ENCODE measurements at places on chromosomes 4 and X.

- DNase-seq: no peak
Observed at GRCh38 chr4:97624204-97624603, 519.1 kb downstream of the STPG2 start.

- DNase-seq: no peak
Observed at GRCh38 chr4:105265689-105266088, 119.0 kb downstream of the TET2 start.

- DNase-seq: no peak
Observed at GRCh38 chrX:116827063-116827462, 364.3 kb upstream of the CT83 start.

DNA sequence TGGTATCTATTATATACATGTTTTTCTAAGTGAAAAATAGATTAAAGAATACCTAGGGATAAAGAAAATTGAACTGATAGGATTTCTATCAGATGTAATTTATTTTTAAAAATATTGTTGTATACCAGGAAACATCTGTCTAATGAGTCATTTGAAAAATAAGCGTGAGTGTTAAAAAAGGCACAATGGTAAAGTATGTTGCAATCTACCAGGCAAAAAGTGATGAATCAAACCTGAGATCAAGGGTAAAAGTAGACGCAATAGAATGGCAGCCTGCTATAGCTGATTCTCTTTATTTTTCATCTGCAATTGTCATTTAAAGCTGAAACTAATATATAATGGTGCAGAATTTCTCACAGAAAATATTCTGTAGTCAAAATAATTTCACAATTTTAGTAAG, 1119.6 kb downstream of the PCDH18 start:
- no peak for DNase-seq

DNA sequence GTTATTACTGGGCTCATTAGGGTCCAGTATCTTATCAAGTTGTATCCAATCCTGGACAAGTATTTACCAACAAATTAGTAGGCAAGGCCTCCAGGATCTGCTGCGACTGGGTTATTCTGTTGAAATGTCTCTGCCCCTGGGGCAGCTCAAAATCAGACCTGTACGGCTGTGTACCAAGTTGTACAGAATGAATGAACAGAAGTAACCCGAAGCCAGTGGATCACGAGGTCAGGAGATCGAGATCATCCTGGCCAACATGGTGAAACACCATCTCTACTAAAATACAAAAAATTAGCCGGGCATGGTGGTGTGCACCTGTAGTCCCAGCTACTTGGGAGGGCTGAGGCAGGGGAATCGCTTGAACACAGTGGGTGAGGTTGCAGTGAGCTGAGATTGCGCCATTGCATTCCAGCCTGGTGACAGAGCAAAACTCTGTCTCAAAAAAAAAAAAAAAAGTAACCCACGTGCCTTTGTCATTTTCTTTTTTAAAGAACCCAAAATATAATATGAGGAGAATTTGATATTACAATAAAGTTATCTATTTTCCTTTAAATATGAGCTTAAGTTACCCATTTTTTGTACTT, 127.3 kb downstream of the CBR4 start:
- DNase-seq: no peak

GRCh38 chr4:8560265-8561047, 19.7 kb upstream of the GPR78 start:
- DNase-seq: no peak

GRCh38 chrX:153065389-153065788, 6.9 kb upstream of the PNMA6A start:
- no peak for DNase-seq

DNA sequence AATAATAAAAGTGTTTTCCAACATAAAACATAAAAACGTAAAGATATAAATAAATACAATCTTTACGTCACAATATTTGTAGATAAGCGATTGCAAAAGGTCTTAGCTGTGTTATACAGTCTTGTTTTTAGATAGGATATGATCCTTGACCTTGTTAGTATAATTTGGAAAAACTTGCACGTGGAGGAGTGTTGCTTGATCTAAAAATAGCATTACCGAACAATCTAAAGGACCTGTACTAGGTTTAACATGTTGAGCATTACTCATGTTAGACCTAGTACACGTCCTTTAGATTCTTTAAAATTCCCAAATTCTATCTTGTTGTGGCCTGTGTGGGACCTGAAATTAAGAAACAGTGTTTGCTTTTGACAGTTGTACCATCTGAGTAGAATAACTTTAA, 1.6 kb downstream of the METAP1 start:
- no peak for DNase-seq

DNA sequence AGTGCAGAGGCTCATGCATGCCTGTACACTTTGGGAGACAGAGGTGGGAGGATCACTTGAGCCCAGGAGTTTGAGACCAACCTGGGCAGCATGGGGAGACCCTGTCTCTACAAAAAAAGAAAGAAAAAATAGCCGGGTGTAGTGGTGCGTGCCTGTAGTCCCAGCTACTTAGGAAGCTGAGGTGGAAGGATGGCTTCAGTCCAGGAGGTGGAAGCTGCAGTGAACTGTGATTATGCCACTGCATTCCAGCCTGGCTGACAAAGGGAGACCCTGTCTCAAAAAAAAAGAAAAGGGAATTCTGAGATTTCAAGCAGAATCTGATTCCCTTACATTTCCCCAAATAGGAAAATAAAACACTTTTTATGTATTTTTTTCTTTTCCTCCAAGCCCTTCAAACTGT, 83.5 kb downstream of the SYNPO2 start:
- DNase-seq: no peak

DNA sequence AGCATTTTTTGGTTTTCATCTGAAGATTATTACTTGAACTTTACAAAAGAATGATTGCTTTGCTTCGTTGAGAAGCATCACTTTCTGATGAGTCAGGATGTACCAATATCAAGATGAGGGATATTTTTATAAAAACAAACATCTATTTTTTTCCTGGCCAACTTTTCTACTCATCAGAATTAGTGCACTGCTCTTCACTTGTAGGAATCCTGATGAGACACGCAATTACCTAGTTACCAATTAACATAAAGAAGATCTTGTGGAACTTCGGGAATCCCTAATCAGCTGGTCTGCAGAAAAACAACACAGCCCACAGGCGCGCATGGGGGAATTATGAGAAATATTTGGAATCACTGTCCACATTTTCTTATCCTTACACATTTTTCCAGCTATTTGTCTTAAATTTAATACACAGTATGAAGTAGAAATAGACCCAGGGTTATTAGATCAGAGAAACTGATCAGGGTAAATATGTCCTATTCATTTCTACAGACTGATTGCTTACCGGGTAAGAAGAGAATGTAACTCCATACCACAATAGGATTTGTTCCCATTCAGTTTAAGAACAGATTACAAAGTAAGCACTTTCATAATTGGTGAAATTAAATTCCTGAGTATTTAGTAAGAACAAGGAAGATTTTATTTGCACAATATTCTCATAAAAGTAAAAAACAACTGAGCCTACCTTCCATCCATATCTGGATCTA, 50.9 kb downstream of the MFAP3L start:
- no peak for DNase-seq

GRCh38 chrX:2521092-2521926, 20.5 kb upstream of the DHRSX start:
- peak; percentile 19 for DNase-seq

DNA sequence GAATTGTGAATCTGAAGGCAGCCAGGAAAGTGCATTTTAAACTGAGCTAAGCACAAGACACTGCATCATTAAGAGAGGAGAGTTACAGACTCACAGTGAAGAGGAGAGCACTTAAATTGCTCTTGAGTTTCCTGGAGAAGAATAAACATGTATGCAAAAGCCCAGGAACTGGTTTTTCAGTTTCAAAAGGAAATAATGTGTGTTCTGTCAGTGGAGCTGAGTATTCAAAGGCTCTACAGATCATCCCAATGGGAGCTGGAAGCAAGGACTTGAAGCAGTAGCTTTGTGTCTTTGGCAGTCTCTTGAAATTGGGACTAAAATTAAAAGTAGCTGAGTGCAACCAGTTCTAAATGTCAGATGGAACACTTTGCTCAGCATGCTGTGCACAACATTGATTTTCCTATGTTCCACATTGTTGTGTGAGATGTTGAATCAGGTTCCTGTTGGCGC, 147.5 kb upstream of the ANK2 start:
- DNase-seq: no peak

DNA sequence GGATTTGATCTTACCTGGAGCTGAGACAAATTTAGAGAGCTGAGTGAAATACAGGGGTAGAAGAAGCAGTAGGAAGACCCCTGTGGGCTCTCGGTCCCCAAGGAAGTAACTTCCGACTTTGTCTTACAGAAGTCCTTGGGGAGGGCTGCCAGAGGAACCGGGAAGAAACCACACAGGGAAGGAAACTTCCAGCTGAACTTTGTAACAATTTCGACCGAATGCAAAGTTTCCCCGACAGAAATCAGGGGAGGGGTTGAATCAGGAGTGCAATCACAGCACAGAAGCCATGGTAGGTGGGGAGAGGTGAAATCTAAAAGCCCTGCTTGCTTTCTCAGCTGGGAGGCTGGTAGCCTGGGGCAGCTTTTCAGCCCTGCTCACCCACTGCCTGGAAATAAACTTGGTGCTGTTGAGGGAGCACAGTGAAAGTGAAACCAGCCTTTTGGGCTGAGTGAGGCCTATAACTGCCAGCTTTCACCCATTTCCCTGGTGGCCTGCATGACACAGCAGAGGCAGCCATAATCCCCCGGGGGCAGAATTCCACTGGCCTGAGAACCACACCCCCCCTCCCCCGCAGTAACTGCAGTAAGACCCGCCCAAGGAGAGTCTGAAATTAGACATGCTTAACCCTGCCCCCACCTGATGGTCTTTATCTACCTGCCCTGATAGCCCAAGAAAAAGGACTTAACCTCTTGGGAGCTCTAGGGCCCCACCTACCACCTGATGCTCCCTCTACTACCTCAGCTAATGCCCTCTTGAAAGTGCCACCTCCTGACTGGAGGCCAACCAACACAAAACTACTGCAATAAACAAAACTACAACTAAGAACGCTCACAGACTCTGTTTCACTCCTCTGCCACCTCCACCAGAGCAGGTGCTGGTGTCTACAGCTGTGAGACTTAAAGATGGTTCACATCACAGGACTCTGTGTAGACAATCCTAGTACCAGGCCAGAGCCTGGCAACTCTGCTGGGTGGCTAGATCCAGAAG, 248.2 kb downstream of the PARM1 start:
- no peak for DNase-seq

GRCh38 chrX:3143043-3143799, 102.0 kb downstream of the ARSF start:
- no peak for DNase-seq

DNA sequence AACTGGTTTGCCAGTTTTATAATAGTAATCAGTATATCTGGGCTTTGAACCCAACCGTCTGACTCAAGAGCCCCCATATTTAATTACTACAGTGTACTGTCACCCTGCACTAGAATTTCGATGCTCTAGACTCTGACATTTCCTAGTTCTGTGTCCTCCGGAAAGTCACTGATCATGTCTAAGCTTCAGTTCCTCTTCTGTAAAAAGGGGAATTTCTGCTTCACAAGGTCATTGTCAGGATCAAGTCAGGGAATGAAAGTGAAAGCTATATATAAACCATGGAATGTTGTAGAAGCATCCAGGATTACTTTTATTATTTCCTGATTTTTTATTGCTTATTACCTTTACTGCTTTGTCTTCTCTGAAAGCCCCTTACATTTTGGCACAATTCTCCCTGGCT, 4.0 kb upstream of the KCNIP4 start:
- DNase-seq: no peak

- no peak for DNase-seq
Observed at GRCh38 chrX:57822818-57823217, 87.4 kb downstream of the ZXDA start.

GRCh38 chr4:91448668-91449330, 855.0 kb upstream of the GRID2 start:
- no peak for DNase-seq

DNA sequence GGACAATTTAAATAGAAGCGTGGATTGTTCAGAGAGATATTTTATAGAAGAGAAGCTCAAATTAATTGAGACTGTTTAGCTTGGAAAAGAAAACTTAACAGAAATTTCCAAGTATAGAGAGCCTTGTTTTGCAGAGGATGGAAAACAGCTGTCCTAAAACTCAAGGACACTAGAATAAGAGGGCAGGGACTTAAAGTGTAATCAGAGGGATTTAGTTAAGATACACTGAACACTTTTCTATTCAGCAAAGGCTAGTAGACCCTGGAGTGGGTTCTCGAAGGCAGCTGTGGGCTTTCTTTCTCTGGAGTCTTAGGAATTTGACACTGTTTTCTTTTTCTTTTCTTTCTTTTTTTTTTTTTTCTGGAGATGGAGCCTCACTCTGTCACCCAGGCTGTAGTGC, 92.7 kb upstream of the ARX start:
- no peak for DNase-seq

DNA sequence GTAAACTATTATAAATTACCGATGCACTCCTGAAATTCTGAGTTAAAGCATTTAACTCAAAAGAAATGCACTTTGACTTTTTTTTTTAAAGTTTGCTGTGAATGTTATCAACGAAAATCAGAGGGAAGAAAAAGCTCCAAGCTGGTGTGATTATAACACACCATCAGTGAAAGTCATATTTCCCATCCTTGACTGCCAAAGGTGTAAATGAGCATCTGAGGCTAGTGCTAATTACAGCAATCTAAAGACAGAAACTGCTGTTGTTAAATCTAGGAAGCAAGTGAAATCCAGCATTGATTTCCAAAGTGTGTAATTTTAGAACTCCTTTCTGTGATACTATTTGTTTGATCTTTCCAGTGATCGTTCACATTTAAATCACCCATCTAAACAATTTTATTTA, 1538.8 kb downstream of the TECRL start:
- DNase-seq: no peak

DNA sequence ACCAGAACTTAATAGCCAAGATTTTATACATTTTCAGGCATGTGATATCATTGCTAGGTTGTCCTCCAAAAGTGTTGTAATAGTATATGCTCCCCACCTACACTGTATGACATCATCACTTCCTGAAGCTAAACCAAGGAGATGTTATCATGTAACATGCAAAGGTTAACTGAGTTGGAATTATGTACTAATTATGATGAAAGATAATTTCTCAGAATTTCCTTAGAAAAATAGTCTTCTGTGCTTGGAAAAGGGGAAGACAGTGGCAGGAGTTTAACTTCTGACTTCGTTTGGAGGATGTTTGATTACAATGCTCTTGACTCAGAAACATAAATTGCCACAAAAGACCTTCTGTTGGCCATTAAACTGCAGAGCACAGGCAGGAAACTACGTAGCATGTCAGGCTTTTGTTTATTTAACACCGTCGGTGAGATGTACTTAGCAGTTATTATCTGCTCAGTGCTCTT, 83.6 kb upstream of the GUCY1A1 start:
- peak; percentile 12 for DNase-seq

DNA sequence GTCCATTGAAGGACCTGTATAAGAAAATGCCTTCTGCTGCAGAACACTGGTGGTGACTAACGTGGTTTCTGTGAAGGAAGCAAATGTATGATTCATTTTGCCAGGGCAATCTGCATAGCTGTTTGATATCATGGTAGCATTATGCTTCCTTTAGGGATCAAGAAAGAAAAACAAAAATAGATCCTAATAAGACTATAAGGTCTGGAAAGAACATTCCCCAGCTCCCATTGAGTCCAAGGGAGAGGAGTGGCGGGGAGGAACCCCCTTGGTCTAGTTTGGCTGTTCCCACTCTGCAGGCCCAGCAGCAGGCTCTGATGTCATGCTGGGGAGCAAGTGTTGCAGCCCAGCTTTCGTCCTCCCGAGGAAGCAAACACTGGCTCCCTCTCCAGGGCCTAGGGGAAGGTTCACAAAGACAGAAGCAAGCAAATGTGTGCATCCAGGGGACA, 154.5 kb upstream of the GALNT7 start:
- no peak for DNase-seq

All from CD4-positive, alpha-beta T cell (primary cell).